ENCODE measurements at places on chromosomes 4 and X. TPM values are rescaled to one million over a fixed set of nuclear protein-coding genes. Genes with fewer than 3 reads are reported as not detected.

DNA sequence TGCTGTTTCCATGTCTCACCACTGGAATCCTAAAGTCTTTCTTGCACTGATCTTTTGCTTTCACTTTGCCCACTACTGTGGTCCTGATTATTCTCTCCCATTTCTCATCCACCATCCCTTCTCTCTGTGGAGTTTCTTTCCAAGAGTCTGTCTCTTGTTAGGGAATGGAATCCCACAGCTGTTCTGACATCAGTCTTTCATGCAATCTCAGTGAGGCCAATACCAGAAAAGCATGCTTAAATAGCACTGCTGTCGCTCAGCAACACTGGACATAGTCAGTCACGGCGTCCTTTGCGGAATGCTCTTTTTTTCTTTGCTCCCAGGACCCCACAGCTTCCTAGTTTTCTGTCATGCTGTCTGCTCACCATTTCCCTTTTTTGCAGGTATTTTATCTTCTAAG is 20.1 kb downstream of the SLITRK4 start:
- no peak for DNase-seq

DNA sequence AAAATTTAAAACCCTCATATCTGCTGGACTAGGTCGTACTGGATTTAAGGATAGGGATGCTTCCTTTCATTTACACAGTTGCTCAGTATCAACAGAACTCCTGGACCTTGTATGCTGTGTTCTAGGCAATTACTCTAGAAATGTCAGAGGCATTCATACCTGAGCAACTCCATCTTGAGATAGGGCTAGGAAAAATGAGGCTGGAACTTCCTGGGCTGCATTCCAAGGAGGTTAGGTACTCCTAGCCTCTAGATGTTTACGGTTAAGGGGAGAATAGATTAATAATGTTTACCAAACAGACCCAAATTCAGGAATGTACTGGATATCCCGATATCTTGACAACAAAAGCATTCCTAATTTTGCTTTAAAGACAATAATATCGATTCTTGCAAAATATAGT is 84.7 kb upstream of the NLGN4X start:
- no peak for DNase-seq

- DNase-seq, result no peak
These were observed 227.2 kb upstream of the MBNL3 start for GRCh38 chrX:132716006-132716405.

GRCh38 chr4:130747842-130748241 is 1651.9 kb downstream of the C4orf33 start:
- DNase-seq, result peak; percentile 34

DNA sequence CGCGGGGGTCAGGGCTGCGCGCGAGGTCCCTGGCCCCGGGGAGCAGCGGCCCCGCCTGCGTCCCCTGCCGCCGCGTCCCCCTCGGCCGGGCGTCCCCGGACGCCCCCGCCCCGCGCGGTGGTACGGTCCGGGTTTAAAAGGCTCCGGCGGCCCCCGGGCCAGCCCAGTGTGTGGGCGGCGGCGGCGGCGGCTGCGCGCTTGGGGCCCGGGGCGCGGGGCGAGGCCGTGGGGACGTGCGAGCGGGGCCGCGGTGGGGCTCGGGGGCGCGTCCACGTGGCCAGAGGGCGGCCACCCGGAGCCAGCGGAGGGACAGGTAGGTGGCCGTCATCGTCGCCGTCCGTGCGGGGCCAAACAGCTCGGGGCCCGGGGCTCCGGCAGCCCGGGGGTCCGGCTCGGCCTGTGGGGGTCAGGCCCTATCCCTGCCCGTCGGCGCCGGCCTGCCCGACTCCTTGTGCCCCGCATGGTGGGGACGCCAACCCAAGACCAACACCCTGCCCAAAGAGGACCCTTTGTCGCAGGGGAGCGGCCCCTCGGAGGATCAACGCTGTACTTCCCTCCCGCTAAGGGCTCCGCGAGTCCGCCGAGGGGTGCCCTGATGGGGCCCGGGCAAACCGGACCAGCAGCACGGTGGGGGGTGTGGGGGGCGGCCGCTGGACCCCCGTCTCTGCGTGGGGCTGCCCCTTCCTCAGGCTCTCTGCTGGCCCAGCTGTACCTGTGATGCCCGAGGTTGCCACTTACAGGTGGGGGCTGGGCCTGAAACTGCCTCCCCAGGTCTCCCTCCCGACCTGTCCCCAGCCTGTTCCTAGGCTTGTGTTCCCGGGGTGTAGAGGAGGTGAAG is at the start of gene PLXNA3:
Gene PLXNA3 (plus strand): TSS at position 166 of the 838 bp plus-strand sequence. CDS start 1,903 bp downstream, outside the sequence.
- no peak for DNase-seq

DNA sequence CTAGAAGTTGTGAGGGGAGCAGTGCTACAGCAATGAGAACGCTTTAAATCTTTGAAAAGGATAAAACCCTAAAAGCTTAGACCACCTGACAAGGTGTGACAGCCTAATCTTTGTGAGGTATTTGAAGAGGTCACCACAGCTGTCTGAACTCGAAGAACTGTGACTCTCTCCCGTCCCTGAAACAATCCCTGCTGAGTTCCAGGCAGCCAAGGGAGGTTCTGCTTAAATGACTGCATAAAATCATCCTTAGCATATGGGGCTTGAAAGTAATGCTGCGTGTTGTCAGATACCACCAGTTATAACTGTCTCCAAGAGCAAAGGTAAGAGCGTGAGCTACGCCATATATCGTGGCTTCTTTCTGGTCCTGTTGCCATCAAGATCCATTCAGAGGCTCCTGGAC is 696.3 kb downstream of the PCDH7 start:
- no peak for DNase-seq

DNA sequence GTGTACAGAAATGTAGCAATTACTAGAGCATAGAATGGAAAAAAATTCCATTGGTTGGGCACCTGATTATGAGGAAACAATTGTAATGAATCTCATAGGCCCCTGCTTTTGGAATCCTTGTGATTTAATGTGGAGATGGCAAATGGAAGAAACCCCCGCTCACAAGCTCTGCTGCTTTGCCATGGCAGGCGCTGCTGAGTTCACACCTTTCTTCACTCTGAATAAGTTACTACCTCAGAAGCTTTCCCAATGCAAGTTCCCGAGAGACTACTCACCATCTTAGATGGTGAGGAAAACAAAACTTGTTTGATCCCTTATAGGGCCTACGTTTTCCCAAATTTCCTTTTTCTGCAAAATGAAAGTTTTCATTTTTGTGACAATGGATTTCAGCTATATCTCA is 266.6 kb upstream of the TAPT1 start:
- no peak for DNase-seq

DNA sequence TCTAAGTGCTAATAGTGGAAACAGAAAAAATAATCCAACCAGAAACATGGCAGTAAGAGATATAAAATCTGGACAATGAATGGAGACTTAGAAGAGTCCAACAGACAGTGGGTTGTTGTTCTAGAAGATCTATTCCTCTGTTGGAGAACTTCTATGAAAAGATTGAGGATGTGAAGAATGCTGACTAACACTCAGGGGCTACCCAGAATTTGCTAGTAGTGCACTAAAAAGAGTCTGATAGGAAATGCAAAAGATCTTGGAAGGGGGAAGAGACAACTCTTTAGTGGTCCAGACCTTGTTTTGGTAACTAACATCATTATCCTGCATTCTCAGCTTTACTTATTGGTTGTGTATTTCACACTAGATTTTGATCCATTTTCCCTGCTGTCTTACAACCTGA is 77.9 kb downstream of the SMARCA1 start:
- DNase-seq, result no peak

DNA sequence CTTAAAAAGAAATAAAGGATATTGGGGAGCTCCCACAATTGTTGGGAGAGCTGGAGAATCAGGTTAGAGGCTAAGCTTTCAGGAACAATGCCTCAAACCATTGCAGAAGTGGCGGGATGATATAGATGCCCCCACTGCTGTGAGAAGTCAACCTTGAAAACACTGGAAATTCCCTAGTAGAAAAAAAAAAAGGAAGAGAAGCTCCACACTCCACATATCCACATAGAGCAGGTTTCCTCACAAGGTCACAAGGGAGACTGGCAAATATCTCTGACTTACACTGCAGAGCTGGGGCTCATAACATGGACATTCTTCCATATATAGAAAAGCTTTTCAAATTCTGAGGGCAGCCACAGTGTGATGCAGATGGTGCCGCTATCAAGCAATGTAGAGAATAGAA is 22.7 kb upstream of the OGT start:
- DNase-seq, result no peak

- no peak for DNase-seq
These were observed 19.1 kb downstream of the FGFRL1 start for GRCh38 chr4:1030559-1030958.

DNA sequence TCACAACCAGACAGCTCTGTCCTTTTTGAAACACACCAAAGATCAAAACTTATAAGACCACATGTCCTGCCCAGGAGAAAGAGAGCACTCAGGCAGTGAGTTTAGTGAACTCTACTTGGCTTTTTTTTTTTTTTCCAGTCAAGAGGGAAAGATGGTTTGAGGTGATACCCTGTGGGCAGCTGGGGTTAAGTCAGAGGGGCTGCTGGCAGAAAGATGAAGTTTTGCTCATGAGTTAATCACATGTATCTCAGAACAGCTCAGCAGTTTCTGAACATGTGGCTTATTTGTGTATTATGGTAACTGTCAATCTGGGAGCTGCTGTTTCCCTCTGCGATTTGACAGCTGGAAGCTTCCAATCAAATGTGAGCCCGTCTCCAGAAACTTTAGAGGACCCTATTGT is 56.4 kb upstream of the MAP3K15 start:
- no peak for DNase-seq

DNA sequence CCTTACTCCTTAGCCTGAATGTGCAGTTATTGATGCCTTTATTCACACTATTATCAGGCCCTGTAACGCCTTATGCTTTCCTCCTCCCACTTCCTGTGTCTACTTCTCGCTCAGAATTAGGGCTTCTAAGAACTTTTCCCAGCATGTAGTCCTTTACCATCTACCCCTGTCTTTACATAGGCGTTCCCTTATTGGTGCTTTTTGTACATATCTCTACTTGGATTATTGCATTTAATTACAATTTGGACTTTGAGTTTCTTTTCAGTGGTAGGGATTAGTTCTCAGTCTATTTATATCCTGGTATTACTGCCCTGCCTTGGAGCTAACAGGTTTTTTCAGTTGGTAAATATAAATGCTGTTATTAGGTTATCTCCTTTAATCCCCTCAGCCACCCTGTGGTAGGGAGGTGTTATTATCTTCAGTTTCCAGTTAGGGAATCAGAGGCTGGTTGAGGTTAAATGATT is 84.0 kb downstream of the RBPJ start:
- no peak for DNase-seq

GRCh38 chr4:125710766-125711165 is 396.0 kb downstream of the FAT4 start:
- no peak for DNase-seq

GRCh38 chr4:6940744-6941137 is 31.1 kb downstream of the TBC1D14 start:
- no peak for DNase-seq

DNA sequence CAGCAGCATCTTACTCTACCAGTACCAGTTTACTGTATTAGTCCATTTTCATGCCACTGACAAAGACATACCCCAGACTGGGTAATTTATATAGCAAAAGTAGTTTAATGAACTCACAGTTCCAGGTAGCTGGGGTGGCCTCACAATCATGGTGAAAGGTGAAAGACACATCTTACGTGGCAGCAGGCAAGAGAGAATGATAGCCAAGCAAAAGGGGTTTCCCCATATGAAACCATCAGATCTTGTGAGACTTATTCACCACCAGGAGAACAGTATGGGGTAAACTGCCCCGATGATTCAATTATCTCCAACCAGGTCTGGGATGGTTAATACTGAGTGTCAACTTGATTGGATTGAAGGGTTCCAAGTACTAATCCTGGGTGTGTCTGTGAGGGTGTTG is 69.3 kb downstream of the YIPF6 start:
- no peak for DNase-seq

DNA sequence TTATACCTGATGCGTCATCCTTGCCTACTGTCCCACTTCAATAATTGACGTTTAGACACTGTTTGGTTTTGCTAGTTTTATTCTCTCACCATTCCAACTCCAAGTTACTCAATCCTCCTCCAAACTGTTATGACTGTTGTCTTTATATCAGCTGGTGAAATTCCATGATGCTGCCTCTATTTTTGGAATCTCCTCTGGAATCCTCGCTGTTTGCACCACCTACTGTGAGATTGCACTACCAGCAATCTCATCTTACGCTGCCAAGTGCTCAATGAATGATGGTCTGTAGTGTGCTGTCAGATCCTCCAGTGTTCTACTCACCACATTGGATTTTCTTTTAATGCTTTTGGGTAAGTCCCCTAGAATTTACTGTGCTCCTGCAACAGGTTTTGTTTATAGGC is 13.2 kb upstream of the PCDH18 start:
- DNase-seq, result peak; percentile 10

GRCh38 chr4:186651181-186651603 is 72.5 kb downstream of the FAT1 start:
- DNase-seq, result no peak

DNA sequence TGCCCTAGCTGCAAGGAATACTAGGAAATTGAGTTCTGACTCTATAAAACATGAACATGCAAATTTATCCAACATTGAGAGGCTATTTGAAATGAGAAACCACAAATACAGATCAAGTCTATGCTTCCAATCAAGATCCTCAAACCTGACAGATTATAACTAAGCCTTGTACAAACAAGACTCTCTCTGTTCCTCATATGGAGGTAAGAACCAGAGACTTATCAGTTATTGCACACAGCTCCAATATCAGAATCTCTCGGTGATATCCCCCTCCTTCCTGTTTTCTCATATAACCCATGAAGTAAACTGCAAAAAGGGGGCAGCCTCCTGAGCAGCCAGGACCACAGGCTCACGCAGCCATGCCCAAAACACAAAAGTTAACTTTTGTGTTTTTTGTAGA is 36.5 kb downstream of the FBXW7 start:
- DNase-seq, result no peak

GRCh38 chr4:82694046-82694445 is 104.5 kb downstream of the SCD5 start:
- no peak for DNase-seq

GRCh38 chr4:148359769-148360168 is 82.4 kb downstream of the NR3C2 start:
- DNase-seq, result no peak

GRCh38 chrX:131330735-131331134 is 41.6 kb upstream of the IGSF1 start:
- no peak for DNase-seq

- DNase-seq, result peak; percentile 54
These were observed 167.9 kb downstream of the SMIM20 start for GRCh38 chr4:26081795-26082498.

GRCh38 chr4:184617600-184618196 is 31.5 kb downstream of the CASP3 start:
- no peak for DNase-seq

GRCh38 chrX:48897625-48898306 is at the start of the genes PQBP1 and TIMM17B:
Gene PQBP1, plus strand, starts transcription at chrX:48897930. Its CDS starts 580 bp downstream, at chrX:48898510.
Gene TIMM17B, minus strand, starts transcription at chrX:48897768. Its CDS starts 19 bp downstream, at chrX:48897749.
- peak; percentile 97 for DNase-seq

Gene MSX1
- total RNA-seq, result 10.0 TPM

Gene CORIN
- 0.25 TPM for total RNA-seq

Gene CENPVL2
- not detected for total RNA-seq

Gene DOK7
- total RNA-seq, result 0.04 TPM

Gene MAGEE1
- 1.5 TPM for total RNA-seq

Gene SLIT2
- 9.1 TPM for total RNA-seq

Gene KANTR
- 2.4 TPM for total RNA-seq

Gene SYP
- 0.19 TPM for total RNA-seq

Gene USP26
- not detected for total RNA-seq

Gene AMBN
- 0.19 TPM for total RNA-seq

Gene GIMD1
- total RNA-seq, result not detected

Gene PPARGC1A
- total RNA-seq, result 2.4 TPM

Gene TCEAL7
- total RNA-seq, result 8.7 TPM

Gene TRIML2
- total RNA-seq, result 3.4 TPM

Gene SHROOM4
- total RNA-seq, result 0.08 TPM

Gene TECRL
- not detected for total RNA-seq
